Activated naive CD8-positive, alpha-beta T cell treated with anti-CD3 and anti-CD28 coated beads, Interleukin-2, amount 50 U/mL, for 16 hours (primary cell): ENCODE measurements at places on chromosomes 6 and 20.

DNA sequence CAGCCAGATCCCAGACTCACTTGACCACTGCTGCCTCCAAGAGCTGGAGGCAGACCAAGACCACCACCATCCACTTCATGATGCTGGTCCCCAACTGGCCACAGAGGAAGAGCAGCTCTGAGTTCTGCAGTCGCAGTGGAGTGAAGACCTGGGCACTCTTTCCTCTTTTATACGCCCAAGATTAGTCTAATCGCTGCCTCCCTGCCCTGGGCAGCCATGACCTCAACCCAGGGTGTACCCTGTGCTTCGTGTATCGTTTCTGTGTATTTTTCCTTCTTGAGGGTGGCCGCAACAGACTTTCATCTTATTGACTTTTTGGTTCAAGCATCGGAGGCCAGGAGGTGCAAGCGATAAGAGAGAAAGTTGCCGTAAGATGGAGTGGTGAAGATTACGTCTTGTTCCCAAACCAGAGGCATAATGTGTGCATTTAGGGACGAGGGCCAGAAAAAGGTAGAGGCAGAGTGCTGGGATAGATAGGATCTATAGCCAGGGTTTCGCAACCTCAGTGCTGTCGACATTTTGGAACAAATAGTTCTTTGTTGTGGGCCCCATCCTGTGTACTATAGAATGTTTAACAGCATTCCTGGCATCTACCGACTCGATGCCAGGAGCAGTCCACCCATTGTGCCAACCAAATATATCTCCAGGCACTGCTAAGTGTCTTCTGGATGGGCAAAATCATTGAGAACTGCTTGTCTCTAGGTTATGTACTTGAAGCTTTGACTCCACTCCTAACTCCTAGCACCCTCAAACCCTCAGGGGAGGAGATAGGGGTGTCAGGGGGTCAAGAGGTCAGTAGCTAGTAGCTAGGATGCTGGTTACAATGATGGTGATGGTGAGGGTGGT is at the start of gene PGC:
Gene PGC, minus strand, starts transcription at position 142 of the 846 bp plus-strand sequence. Its CDS starts 63 bp downstream, at position 79.
- DNase-seq = no peak

DNA sequence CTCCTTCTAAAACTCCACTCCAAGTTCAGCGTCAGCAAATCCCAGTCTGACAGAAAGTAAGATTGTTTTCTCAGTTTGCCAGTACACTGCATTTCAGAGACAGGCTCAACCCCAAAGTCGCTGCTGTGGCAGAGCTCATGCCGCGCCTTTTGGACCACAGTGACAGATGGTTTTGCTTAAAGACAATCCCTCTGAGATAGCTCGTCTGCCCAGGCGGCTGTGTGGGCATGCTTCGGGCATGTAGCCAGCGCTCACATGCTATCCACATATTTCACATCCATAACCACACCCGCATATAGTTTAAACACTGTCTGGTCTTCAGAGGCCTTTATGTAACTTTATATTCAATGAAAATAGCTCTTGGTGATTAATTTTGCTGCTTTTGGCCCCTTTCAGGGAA is 14.7 kb upstream of the PXDC1 start:
- DNase-seq = no peak

DNA sequence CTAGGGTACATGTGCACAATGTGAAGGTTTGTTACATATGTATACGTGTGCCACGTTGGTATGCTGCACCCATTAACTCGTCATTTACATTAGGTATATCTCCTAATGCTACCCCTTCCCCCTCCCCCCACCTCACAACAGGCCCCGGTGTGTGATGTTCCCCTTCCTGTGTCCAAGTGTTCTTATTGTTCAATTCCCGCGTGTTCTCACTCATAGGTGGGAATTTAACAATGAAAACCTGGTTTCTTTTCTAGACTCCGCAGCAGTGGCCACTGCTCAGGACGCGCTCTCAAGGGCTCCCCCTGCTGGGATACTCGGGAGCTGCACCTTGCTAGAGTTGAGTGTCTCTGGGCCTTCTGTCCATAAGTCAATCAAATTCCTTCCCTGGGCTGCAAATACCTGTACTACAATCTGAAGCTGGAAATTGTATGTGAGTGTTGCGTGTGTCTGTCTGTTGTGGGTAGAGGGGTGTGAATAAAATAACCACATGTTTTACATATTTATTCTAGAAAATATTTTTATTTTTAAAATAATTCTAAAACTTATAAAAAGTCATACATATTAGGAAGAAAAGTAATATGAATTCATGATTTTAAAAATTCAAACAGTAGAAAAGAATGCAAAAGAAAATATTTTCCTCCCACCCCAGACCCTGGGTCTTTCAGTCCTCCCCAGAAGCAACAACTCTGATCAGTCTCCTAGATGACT is 8.2 kb upstream of the CEP250 start:
- DNase-seq = peak; percentile 86

- DNase-seq = no peak
Observed at GRCh38 chr6:101404775-101405174, 11.3 kb downstream of the GRIK2 start.
